ENCODE measurements at places on chromosomes 2 and 18.

GRCh38 chr2:237685408-237685807 lies 58.0 kb downstream of the LRRFIP1 start:
- DNase-seq: no peak

- DNase-seq: no peak
Observed at GRCh38 chr18:55090564-55091188, 131.4 kb upstream of the CCDC68 start.

DNA sequence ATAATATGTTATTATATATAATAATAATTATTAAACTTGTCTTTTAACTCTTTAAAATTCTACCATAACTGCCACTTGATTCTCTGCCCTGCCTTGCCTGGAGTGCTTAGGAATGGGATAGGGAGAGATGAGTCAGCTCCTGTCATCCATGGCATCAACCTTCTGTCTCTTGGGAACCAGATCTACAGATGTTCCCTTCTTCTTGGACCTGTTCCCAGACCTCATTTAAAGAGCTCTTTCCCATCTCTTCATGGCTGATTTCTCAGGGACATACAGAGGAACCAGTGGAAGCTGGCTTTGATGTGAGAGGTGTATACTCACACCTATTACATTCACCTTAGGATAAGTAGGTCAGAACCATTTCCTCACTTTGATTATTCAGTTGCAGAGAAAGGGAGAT lies 155.3 kb upstream of the MYO3B start:
- DNase-seq: no peak

GRCh38 chr2:222671259-222672067 lies at the start of gene MOGAT1:
TSS of gene MOGAT1 (plus strand) at chr2:222671658. CDS start at chr2:222671786, 128 bp downstream.
- DNase-seq: peak; percentile 96

DNA sequence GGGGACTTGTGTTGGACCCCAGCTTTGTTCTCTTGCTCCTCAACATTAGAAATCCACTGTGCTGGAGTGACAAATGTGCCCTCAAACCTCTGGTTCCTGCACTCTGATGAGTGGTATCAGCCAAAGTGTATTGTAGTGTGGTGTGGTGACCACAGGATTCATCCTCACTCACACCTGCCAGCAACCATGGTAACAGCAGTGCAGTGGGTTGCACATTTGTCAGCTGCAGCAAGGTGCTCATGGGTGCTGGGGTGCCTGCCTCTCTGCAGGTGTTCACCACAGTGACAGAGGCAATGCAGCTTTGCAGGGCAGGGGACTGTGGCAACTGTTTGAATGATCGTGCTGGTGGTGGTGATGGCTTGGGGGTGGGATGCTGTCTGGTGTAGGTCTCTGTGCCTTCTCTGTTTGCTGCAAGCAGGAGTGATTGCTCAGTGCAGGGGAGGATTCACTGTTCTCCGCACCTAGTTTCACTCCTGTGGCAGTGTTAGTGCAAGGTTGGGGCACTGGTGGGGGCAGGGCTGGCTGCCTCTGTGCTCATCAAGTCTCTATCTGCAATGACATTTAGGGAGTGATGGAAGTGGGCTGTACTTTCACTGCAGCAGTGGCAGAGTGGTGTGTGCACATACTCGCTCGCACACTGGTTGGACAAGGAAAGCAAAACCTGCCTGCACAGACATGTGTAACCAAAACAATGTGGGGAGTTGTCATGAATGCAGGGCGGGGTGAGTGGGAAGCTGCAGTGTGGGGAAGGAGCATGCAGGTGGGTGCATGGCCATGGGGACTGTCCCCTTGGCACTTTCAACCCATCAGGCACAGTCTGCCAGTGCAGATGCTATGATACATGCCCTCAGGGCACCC lies 301.1 kb downstream of the PIK3C3 start:
- DNase-seq: no peak

- peak; percentile 84 for DNase-seq
Observed at GRCh38 chr2:97662895-97663625, 784 bp downstream of the ACTR1B start.

DNA sequence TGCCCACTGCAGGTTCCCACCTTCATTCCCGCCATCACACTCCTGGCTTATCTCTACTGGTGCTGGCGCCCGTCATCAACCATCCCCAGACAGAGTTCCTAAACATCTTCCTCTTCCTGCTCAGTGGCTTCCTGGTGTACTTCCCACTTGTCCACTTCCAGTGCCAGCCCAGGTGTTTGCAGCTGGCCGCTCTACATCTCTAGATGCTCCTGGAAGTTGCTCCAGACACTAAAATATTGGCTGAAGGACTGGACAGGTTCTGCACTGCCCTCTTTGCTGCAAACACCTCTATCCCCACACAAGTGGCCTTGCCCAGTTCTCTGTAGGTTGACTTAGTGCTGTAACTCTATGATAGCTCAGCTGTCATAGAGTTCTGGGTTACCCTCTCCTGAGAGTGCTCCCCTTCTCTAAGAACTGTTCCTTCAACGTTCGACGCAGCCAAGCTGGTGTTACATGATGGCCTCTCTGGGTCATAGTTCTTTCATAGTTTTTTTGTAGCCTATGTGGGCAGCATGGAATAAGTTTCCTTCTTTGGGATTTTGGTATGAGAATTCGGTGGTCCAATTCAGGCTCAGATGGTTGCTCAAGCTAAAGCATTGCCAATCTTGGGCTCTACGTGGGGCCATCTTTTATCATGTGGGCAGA lies 45.8 kb upstream of the PUM2 start:
- no peak for DNase-seq

DNA sequence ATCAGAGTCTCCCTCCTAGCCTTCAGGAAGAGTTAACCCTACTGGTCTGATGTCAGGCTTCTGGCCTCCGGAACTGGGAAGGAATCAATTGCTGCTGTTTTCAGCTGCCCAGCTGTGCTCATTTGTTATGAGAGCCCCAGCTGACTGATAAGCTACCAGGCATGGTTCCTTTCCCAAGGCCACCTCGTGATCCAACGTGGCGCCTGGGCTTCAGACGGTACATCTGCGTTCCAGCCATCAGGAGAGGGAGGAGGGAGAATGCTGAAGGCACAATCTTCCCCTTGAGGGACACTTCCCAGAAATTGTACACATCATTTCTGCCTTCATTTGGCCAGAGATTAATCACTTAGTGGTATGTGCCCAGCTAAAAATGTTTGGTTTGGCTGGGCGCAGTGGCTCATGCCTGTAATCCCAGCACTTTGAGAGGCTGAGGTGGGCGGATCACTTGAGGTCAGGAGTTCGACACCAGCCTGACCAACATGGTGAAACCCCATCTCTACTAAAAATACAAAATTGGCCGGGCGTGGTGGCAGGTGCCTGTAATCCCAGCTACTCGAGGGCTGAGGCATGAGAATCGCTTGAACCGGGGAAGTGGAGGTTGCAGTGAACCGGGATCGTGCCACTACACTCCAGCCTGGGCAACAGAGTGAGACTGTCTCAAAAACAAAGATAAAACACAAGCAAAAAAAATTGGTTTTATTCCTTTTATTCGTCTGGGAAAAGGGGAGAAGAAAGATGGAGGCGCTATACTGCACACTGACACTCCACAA lies 10.5 kb upstream of the ARMC9 start:
- DNase-seq: peak; percentile 83

- DNase-seq: no peak
Observed at GRCh38 chr18:76720683-76721082, 101.7 kb upstream of the ZNF236 start.

GRCh38 chr2:196925768-196926561 lies 542 bp downstream of the PGAP1 start:
- DNase-seq: peak; percentile 56

DNA sequence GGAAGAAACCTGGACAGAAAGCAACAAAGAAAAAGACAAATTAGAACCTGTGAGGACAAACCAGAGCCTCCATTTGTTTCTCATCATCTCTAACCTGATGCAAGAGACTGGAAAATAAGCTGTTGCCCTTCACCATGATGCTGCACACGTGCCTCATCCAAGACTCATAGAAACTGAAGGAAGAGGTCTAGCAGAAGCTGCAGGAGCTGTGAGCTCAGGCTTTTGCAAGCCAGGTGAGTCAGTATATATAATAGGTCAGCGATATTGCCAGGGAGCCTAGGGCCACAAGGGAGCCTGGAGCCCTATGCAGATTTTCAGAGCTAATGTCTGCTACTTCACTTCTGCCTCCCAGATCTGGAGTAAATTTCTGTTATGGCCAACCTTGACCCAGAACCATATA lies 163.1 kb downstream of the LNPK start:
- no peak for DNase-seq

DNA sequence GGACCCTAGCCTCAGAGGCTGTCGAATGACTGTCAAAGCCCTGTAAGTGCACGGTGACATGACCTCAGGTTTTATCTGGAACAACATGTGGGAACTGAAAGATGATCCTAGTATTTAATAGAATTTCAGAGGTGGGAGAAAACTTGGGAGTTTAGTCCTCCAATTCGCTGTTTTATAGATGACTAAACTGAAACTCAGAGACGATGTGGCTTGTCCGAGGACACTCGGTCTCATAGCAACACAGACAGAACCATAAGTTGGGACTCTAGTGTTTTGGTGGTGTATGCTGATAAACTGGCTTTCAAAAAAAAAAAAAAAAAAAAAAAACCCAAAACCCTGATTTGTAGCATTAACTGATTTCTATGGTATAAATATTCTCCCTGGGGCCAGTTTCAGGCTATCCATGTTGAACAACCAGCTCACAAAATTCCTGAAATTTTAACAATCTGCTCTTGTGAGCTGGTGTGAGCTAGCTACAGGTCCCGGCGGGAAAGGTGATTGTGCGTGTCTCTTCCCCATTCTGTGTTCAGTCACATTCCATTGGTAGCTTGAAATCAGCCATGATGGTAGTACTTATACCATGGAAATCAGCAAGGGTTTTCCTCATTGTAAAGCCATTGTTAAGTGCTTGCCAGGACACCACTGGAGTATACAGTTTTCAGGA lies 195.5 kb upstream of the EPAS1 start:
- DNase-seq: no peak

- no peak for DNase-seq
Observed at GRCh38 chr2:214378455-214379103, 32.3 kb upstream of the VWC2L start.

- no peak for DNase-seq
Observed at GRCh38 chr2:198456418-198456817, 652.0 kb downstream of the PLCL1 start.

GRCh38 chr2:119483395-119483753 lies 40.9 kb downstream of the SCTR start:
- DNase-seq: no peak

- DNase-seq: no peak
Observed at GRCh38 chr18:23260926-23261590, 125.8 kb downstream of the CABLES1 start.

DNA sequence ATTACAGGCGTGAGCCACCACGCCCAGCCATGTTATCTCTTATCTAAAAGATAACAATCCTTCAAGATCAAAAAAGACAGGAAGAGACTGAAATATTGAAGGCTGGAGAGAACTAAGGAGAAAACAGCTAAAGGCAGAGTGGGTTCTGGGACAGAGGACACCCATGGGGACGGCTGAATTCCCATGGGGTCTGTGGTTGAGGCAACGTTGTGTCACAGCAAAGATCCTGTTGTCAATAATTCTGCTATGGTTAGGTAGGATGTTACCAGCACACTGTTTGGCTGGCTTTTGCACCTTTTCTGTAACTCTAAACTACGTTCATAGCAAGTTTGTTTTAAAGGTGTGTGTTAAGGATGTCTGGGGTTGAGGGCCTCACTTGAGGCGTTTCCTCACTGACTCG lies 137.7 kb upstream of the APCDD1 start:
- DNase-seq: no peak

- DNase-seq: no peak
Observed at GRCh38 chr2:7906431-7906830, 775.4 kb upstream of the ID2 start.

DNA sequence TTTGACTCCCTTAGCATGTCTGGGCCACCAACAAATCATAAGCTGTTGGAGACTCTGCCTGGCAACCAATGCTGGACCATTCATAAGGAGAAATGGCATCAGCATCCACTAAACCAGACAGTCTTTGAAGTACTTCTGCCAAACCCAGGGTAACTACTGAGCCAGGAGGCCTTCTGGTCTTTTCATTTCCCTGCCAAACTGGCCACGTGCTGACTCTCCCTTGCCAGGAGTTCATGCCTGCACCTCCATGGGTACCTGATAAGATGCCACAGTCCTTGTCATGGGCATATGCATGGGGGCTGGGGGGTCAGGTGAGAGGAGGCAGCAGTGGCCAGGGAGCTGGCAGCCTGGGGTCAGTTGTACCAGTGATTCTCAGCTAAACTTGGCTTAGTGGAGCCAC lies 34.2 kb upstream of the DAPL1 start:
- DNase-seq: no peak

- DNase-seq: no peak
Observed at GRCh38 chr2:228559774-228560415, 378.4 kb upstream of the SPHKAP start.

GRCh38 chr2:9951522-9952285 lies at the start of gene GRHL1:
TSS of gene GRHL1 (plus strand) at chr2:9951693. CDS start at chr2:9951834, 141 bp downstream.
- peak; percentile 100 for DNase-seq

- no peak for DNase-seq
Observed at GRCh38 chr18:3466872-3467271, 16.9 kb downstream of the TGIF1 start.

- no peak for DNase-seq
Observed at GRCh38 chr2:227789803-227790202, 23.8 kb upstream of the CCL20 start.

- no peak for DNase-seq
Observed at GRCh38 chr2:54830546-54830945, 107.1 kb downstream of the EML6 start.

DNA sequence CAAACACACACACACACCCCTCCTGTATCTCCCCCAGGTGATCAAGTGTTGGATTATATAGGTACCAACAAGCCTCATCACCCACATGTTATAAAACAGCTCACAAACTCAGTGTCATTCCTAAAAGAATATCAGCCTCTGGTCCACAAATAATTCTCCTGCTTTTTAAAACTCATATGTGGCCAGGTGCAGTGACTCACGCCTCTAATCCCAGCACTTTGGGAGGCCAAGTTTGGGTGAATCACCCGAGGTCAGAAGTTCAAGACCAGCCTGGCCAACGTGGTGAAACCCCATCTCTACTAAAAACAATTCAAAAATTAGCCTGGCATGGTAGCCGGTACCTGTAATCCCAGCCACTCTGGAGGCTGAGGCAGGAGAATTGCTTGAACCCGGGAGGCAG lies 87.8 kb downstream of the LRATD1 start:
- DNase-seq: no peak

All from SK-N-SH (cell line).